ENCODE measurements at places on chromosomes 13 and 19.

GRCh38 chr19:17554968-17555479 lies 425 bp upstream of the COLGALT1 start:
- no peak for DNase-seq

- no peak for DNase-seq
Measured at GRCh38 chr19:15986701-15987100, 37.9 kb downstream of the OR10H4 start.

- peak; percentile 22 for DNase-seq
Measured at GRCh38 chr13:26442541-26442940, 114.9 kb upstream of the WASF3 start.

GRCh38 chr19:17889609-17890214 lies 18.0 kb downstream of the SLC5A5 start:
- peak; percentile 28 for DNase-seq

DNA sequence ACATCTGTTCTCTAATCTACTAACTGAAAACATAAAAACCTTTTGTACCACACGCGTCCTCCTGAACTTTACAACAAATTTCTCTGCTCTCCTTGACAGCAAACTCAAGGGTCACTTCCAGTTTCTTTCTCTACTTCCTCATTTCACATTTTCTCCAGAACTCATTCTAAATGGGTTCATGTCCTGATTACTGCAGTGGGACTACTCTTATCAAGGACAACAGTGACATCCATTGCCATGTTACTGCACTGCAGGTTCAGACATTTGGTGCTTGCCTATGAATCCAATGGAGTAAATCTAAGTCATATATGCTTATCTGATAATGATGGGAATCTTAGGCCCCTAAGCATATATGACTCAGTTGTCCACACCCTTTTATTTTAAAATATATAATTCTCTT lies 35.3 kb downstream of the FPR3 start:
- peak; percentile 5 for DNase-seq

DNA sequence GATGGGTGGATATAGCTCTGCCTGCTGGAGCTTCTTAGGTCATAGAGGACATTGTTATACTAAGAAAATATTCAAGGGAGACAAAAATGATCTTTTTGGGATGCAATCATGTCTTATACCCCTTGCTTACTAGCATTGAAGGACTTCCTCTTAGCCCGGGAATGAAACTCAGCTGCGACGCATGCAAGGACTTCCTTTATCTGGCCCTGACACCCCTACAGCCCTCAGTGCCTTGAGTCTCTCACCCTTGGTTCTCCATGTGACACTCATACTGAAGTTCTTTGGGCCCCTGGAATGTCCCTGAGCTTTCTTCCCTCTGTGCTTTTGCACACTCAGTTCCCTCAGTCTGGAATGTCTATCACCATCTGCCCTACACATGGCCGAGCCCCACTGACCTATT lies 72.5 kb upstream of the MTIF3 start:
- DNase-seq = no peak
